ENCODE measurements at places on chromosomes 13 and 19. TPM values are rescaled to one million over a fixed set of nuclear protein-coding genes. Genes with fewer than 3 reads are reported as not detected.

- DNase-seq, result no peak
Observed at GRCh38 chr13:79336966-79337365, 69.1 kb downstream of the RBM26 start.

DNA sequence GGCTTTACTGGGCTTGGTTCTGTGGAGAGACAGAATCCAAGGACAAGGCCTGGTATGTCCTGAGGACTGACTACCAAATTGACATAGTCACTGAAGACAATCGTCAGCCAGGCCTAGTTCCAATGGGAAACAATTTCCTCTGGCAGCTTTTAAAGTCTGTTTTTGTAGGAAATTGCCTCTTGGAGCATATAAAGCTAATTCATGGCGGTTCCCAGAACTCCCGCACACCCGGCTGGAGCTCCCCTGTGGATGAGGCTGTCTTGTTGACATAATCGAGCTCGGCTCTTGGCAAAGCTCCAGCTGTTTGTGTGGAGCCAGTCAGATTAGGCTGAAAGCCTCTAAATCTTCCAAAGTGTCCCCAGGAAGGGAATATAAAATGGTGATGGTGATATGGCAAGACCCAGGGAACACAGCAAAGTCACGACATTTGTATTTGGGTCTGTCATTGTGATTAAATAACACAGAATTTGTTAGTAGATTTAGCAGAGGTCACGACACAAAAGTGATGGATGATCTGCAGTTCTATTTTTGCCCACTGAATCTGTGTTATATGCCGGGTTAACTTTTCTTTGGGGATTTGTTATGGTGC, 395.0 kb downstream of the PCDH9 start:
- DNase-seq, result no peak

DNA sequence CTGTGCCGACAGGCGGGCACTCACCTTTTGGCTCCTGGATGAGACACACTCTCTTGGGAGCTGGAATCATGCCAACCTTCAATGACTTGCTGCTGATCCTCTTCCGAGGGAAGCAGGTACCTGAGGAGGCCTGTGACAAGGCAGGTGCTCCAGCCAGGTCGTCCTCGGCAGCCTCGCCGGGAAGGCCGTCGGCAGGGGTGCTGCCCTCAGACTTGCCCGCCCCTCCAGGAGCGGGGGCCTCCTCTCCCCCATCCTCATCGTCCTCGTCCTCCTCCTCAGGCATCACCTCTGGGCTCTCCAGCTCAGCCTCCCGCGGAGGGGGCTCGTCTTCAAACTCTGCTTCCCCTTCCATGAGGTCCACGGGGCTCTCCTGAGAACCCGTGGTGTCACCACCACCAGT, 29.2 kb downstream of the SUGP2 start:
- peak; percentile 67 for DNase-seq

GRCh38 chr19:17948931-17949930, 16.4 kb downstream of the CCDC124 start:
- no peak for DNase-seq

GRCh38 chr13:93398167-93399035, 171.8 kb downstream of the GPC6 start:
- no peak for DNase-seq

The ZNF547 gene
- total RNA-seq, result 3.0 TPM

DNA sequence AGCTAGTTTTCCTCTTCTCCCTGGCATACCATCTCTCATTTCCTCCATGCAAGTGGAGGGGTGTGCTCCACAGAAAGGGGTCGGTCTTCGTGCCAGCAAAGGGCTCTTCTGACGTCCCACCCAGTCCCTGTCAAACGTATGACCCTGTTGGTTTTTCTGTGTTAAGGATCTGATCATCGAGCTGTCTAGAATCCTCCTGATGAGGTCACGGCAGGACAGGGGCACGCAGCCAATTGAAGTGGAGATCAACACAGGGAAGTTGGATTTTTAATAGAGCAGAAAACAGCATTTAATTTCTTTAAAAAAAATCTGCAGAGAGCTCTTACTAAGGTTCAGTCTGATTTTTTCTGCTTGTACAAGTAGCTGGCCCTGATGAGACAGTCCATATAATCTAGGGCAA, 339.4 kb downstream of the TEX29 start:
- DNase-seq, result no peak

The TPTE2 gene
- not detected for total RNA-seq

GRCh38 chr13:72804301-72804700, 22.4 kb downstream of the PIBF1 start:
- no peak for DNase-seq

The LRRC8E gene
- total RNA-seq, result 5.9 TPM

- DNase-seq, result no peak
Observed at GRCh38 chr13:53101883-53102282, 73.3 kb downstream of the OLFM4 start.

DNA sequence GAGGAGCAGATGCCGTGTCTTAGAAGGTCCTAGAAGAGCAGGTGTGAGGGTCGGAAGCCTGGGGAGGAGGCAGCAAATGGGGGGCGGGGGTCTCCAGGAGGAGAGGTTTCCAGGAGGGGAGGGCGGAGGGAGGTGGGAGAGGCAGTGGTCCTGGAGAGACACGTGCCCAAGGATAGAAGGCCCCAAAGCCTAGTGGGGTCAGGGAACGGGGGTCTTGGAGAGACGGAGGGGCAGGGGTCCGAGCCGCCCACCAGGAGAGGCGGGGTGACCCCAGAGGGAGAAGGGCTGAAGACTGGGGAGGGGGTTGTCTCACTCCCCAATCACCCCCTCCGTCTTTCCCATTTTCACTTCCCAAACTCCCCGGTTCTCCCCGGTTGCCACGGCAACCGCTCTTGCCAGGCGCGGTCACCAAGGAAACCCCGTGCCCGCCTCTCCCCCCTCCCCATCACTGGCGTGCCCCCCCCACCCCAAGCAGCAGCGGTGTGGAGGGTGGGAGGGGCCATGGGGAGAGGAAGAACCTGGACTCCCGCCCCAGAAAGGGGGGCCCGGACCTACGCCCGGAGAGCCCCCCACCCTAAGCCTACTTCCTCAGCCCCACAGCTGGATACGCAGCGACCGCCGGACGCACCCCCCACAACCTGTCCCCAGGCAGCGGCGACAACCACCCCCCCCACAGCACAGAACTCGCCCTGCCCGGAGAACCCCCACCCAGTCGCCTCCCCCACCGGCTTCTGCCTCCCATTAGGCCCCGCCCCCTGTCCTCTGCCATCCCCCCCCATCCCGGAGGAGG, 988 bp downstream of the LRRC4B start:
- no peak for DNase-seq

The PALM gene
- total RNA-seq, result 33.0 TPM

DNA sequence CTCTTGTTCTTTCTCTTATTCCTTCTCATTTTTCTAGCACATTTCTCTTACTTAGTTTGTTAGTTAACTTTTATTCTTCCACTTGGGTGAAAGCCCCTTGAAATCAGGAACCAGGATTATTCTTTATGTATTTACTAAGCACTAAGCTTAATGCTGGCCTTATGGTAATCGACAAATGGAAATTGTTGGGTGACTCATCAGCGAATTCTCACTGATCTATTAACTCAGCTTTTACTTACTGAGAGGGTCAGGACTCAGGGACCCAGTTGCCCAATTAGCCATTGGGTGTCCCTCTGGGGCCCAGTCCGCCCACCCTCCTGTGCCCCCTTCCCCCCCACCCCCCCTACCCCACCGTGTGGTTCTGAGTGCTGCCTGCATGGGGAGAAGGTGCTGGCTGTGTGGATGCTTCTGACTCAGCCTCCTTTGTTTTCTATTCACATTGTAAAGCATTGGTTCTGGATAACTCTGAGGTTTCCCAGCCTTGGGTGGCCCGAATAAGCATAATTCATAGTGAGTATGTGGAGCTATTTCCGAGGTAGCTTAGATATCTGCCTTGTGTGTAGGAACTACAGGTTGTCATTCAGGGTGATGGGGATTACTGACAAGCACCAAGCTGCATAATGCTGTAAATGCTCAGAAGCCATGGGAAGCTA, 240.9 kb downstream of the FGF9 start:
- DNase-seq, result no peak

The SPRED3 gene
- 1.9 TPM for total RNA-seq

- DNase-seq, result no peak
Observed at GRCh38 chr19:36527341-36527740, 730 bp downstream of the ZNF260 start.

- DNase-seq, result no peak
Observed at GRCh38 chr13:50866817-50867636, 23.5 kb upstream of the DLEU7 start.

GRCh38 chr19:16184665-16185122, 516 bp upstream of the FAM32A start:
- no peak for DNase-seq

GRCh38 chr13:67343777-67344176, 113.6 kb upstream of the PCDH9 start:
- no peak for DNase-seq

GRCh38 chr19:18883526-18884304, 12.2 kb downstream of the CERS1 start:
- DNase-seq, result no peak

The FFAR3 gene
- not detected for total RNA-seq
